ENCODE measurements at places on chromosomes 1 and 21.

GRCh38 chr1:244296003-244296402 lies 155.7 kb downstream of the ADSS2 start:
- DNase-seq = no peak

DNA sequence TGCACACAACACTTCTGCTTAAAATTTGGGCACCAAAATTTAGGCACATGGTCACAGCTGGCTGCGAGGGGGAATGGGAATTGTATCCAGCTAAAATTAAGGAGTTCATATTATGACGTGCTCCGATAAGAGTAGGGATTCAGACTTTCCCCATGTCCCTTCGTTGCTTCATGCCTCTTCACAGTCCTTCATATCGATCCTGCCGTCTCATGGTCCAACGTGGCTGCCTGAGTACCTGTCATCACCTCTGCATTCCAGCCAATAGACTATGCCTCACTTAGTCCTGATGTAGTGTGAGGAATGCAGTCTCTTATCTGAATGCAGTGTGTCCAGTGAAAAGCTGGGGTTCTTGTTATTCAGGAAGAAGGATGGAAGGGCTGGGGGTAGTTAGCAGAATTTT lies 108.6 kb downstream of the SIK1 start:
- no peak for DNase-seq

GRCh38 chr1:49841767-49842166 lies 182.0 kb downstream of the AGBL4 start:
- DNase-seq = no peak

GRCh38 chr1:51442616-51443015 lies 76.5 kb downstream of the EPS15 start:
- no peak for DNase-seq

- DNase-seq = no peak
Measured at GRCh38 chr1:94156096-94156625, 35.2 kb upstream of the ABCA4 start.

DNA sequence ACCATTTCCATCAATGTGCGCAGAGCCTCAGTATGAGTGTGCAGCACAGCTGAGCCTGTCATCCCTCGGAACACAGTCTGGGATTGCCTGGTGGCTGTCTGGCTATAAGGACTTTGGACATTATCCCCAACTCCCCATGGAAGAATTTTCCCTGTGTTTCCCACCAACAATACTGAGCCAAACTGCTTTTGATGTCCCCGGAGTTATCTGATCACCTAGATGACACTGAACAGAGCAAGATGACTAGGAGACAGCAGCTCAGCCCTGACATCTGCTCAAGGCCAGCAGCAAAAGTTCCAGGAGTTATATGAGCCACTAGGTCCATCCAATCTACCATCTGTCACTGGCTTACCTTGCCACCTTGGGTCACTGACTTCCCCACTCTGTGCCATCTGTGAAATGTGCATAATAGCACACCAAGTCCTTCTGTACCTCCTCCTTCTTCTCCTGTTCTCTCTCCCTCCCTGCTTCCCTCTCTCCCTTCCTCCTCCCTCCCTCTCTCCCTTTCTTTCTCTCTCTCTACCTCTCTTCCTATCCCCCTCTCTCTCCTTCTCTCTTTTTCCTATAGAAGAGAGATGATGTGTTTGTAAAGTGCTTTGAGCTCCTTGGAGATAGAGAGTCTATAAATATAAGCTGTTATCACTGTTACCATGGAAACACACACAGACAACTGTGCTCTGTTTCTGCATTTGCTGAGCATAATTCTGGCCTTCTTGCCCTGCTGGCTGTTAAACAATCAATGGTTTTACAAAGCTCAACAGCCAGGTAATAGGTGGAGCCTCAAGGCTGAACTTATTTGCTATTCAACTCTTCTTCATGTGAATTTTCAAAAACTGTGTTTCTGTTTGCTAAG lies 19.7 kb upstream of the ATP1B1 start:
- DNase-seq = no peak

DNA sequence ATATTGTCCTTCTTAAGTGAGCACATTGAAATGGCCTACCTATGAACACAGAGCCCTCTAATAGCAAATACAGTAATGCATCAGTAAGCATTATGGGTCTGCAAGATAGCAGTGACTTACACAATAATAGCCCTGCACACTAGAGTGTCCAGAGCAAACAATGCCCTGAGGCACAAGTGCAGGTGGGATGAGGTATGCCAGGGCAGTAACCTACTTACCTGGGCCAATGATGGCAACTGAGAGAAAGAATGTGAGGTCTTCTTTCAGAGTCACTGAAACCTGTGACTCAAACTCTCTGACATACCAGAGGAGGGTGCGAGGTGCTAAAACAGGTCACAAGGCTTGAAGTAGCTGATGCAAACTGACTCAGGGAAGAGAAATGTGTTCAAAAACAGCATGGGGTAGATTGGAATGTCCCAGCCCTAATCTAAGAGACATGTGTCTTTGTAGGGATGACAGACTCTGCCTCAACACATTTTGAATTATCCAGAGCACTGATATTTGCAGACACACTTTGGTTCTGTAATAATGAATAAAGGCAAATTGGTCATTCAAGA lies 168.5 kb upstream of the RUNX1 start:
- no peak for DNase-seq

DNA sequence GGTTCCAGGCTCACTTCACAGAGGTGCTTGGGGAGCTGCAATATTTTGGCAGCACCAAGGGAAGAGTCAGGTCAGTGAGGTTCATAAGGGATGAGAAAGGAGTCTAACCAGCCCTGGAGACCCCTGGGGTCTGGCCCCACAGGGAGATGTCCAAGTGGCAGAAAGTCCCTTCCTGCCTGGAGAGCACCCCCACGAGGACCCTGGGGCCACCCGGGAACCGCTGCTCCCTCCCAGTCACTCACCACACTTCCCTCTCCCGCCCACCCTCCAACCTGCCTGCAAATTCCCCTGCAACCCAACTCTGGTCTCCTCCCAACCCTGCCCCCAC lies 6.5 kb upstream of the ITGB2 start:
- DNase-seq = no peak

GRCh38 chr21:28298251-28298672 lies 694.4 kb downstream of the LTN1 start:
- DNase-seq = no peak

DNA sequence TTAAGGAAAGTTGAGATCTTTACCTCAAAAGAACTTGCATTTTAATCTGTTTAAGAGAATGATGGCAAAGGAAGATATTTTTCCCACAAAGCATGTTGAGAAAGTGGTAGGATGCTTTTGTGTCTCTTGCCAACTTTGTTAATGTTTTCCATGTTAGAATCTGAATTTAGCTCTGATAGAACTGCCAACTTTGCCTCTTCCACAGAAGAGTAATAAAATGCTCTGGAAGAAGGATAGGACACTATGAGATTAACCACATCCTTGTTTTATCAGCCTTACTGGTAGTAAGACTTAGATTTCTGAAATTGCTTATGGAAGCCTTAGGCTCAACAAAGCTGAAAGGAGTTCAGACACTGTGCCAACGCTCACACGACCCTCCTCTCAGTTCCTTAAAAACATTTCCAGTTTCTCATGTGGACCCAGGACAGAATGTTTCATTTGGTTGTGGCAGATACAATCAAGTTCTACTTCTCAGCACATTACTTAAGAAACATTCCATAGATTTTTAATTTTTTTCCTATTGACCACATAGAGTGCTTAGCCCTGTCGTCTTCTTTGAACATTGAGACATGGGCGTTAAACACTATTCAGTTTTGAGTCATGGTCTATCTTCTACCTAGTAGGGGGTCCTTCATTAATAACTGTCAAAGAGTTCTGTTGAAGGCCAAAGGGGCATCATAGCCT lies 59.0 kb downstream of the MTR start:
- no peak for DNase-seq

GRCh38 chr1:229271448-229272159 lies 693 bp downstream of the RAB4A start:
- no peak for DNase-seq

- DNase-seq = no peak
Measured at GRCh38 chr1:182977480-182977879, 24.5 kb upstream of the SHCBP1L start.

DNA sequence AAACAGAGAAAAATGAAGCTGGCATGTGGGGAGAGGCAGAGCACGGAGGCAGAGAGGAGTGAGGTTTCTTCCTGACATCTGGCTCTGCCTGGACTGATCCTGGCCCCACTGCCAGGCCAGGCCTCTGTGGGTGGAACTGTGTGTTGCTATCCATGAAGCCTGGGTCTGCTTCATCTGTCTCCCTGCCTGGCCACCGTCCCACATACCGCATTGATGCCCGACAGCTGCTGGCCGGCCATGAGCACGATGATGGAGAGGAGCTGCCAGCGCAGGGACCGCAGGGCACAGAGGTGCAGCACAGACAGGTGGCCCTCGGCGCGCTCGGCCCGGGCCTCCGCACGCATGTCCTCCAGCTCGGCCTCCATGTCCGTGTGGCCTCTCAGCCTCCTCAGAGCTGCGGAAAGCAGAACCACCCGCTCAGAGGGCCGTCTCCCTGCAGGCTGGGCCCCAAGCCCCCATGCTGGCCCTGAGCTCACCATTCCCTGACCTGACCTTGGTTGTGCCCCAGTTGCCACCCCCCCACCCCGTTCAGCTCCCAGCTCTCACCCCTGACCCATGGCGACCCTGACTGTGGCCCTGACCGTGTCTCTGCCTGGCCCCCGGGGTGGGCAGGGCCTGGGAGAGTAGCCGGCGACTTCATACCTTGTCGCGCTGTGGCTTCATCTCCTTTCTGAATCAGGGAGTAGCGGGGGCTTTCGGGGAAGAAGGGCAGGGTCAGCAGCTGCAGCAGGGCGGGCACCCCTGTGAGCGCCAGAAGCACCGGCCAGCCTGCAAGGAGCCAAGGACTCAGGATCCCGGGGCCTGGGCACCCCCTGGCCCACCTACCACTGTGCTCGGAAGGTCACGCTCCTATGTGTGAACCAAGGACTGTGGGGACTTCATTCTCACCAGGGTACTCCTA lies 11.5 kb downstream of the SLC2A7 start:
- DNase-seq = no peak
